ENCODE measurements at places on chromosomes 16 and 17.

- no peak for DNase-seq
Measured at GRCh38 chr17:79622122-79622601, 11.3 kb upstream of the RBFOX3 start.

- no peak for DNase-seq
Measured at GRCh38 chr17:1055751-1056645, 59.1 kb downstream of the TIMM22 start.

DNA sequence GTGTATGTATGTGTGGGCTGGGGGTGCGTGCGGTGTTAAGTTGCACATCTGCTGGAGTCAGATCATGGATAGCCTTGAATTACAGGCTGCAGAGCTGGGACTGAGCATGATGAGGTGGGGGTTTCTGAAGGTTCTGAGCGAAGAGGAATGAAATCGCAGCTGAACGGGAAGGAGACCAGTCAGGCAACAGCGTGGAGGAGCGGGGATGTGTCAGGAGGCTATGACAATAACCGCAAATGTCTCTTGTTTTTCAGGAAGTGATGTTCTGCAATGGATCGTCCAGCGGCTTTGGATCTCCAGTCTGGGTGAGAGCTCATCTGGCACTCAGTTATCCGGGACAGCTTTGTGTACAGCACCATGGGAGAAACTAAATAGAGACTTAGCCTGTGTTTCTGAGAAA is 20.9 kb downstream of the RGS9 start:
- no peak for DNase-seq

DNA sequence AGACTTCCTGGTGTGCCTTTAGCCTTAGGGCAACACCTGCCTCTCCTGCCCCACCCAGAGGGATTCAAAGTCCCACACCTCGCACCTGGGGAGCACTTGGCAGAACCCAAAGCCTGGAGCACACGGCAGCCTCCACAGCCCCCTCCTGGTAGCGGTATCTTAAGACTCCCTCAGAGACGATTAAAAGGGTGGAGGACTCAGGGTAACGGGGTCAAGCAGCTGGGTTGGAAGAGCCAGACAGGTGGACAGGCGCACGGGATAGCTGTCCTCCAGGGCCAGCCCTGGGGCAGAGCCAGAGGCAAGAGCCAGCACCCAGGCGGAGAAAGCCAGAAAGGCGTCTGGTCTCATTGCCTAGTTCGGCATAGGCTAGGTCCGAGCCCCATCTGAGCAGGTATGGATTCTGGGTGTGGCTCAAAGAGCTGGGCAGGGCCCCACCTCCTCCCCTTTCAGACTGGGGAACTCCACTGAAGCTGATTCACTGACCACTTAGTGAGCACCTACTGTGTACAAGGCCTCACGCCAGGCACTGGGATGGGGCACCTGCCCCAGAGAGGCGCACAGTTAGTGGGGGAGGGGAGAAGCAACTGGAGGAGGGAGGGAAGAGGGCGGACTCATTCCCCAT is 55.0 kb upstream of the MEAK7 start:
- no peak for DNase-seq

- no peak for DNase-seq
Measured at GRCh38 chr16:68400083-68400923, 48.0 kb downstream of the SMPD3 start.

GRCh38 chr17:145671-146541 is 8.5 kb downstream of the SCGB1C2 start:
- DNase-seq, result no peak

- no peak for DNase-seq
Measured at GRCh38 chr17:71934520-71934919, 186.3 kb upstream of the SOX9 start.

GRCh38 chr17:44757045-44757917 is 1.5 kb upstream of the ADAM11 start:
- DNase-seq, result no peak

DNA sequence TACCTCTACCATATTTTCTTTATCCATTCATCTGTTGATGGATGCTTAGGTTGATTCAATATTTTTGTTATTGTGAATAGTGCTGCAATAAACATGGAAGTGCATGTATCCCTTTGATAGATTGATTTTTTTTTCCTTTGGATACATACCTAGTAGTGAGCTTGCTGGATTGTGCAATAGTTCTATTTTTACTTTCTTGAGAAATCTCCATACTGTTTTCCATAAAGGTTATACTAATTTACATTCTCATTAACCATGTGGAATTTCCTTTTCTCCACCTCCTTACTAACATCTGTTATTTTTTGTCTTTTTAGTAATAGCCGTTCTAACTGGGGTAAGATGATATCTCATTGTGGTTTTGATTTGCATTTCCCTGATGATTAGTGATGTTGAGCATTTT is 124.6 kb upstream of the TOX3 start:
- no peak for DNase-seq

DNA sequence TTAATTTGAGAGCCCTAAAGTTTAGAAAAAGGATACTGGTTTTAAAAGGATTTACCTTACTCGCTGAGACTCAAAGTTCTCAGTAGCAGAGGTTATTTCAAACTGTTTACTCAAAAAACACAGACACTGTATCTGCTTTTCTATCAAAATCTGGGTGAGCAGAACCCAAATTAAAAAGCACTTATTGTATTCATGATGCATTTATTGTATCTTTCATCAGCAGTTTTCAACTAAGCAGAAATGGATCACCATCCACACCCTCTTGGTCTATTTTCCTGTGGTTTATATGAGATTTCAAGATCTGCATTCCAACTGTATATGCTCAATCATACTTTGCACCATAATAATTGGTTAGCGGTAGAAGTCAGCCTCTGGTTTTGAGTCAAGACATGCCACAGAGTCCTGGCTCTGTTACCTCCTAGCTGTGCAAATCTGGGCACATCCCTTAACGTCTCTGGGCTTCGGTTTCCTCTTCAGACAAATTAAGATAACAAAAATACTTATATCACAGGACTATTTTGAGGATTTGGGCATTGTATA is 109.5 kb downstream of the ASIC2 start:
- no peak for DNase-seq

GRCh38 chr17:6098823-6099180 is 28.6 kb downstream of the WSCD1 start:
- no peak for DNase-seq

DNA sequence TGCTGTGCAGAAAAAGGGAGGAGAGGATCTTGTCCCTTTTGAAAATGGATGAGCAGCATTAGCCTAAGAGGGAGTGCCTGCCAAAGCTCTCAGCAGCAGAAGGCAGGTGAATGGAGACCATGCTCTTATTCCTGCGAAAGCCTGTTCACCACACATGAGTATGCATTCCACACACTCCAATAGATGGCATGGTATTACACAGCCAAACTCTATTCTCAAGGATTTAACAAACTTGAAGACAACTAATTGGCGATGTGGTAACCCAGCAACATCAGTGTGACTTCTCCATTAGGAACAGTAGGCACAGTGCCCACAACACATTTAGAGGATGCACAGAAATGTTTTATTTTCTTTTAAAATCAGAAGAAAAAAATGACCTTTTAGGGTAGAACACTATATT is 77.8 kb downstream of the CDH11 start:
- no peak for DNase-seq

GRCh38 chr16:76213860-76214259 is 63.3 kb upstream of the CNTNAP4 start:
- DNase-seq, result no peak

GRCh38 chr17:45011767-45012166 is 39.7 kb downstream of the DCAKD start:
- no peak for DNase-seq

DNA sequence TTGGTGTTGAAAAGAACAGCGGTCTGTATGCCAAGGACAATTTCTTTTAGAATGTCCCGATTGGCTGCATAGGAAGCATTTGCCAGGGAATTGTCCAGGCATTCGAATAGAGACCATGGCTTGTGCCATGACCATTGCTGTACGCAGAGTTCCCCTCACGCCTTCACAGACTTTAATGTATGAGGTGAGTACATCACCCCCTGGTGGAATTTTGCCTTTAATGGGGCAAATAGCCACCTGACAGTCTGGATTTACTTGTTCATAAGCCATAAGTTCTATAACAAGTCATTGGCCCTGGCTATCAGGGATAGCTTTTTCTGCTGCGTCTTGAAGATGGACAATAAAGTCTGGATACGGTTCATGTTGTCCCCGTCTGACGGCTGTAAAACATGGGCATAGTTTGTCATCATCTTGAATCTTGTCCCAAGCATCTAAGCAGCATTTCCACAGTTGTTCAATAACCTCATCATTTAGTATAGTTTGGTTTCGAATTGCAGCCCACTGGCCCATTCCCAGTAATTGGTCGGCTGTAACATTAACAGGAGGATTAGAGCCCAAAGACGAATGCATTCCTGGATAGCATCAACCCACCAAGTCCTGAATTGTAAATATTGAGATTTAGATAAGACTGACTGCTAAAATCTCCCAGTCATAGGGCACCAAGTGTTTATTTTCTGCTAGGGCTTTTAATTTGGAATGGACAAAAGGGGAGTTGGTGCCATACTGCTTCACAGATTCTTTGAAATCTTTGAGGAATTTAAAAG is 67.7 kb upstream of the ARL4D start:
- no peak for DNase-seq

GRCh38 chr16:49849037-49849753 is 6.7 kb downstream of the ZNF423 start:
- DNase-seq, result no peak

GRCh38 chr17:15999974-16000827 is 577 bp downstream of the TTC19 start:
- DNase-seq, result peak; percentile 68
